ENCODE measurements at places on chromosomes 5 and 9. TPM values are rescaled to one million over a fixed set of nuclear protein-coding genes. Genes with fewer than 3 reads are reported as not detected.

DNA sequence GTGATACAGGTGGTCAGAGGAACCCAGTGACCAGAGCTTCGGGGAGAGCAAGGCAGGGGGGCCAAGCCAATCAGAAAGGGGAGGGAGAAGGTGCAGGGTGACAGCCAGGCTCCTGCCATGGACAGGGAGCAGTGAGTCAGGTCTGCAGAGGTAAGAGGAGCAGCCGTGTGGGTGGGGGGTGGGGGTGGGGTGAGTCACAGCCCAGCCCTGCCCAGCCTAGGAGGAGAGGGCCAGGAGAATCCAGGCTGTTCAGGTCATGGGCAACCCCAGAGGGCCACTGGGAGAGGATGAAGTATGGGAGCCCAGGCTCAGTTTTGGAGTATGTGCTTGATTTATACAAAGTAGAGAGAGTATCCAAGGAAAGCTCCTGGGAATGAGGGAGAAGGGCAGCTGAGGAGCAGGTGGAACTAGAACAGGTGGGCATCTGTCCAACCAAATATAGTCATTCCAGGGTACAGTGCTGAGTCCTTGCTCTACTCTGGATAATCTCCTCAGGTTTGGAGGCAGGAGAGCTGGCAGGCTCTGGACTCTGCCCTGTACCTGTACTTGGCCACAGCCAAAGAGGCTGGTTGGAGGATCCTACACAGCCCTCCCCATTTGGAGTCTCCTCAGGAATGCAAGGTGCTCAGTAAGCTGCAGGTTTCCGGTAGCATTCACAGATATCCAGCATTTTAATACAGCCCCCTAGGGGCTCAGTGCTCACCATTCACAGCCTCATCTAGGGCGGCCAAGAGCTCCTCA, 1.6 kb downstream of the HBEGF start:
- no peak for DNase-seq

GRCh38 chr5:38906503-38906902, 60.7 kb downstream of the OSMR start:
- no peak for DNase-seq

AGPAT2 gene
- 48.4 TPM for total RNA-seq

GRCh38 chr9:87896891-87897290, 14.2 kb downstream of the SPATA31E1 start:
- no peak for DNase-seq

DNA sequence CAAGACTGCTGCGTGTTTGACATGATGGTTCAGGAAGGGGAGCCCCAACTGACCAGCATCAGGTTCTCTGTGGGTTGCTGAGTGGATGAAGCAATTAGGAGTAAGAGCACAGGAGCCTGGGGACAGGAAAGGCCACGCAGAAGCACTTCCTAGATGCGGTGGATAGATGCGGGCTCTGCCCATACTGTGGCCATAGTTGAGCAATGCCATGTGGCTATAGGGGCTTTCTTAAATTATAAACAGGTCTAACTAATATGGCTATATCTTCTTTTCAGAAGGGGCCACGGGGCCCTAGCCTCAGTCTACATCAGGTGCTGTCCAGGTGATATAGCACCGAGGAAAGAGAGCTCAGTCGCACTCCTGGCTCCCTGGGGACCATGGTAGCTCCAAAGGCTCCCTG, 198.6 kb downstream of the GADD45G start:
- no peak for DNase-seq

GRCh38 chr9:101467690-101468089, 32.1 kb upstream of the ALDOB start:
- DNase-seq: no peak

CARTPT gene
- not detected for total RNA-seq

NXNL2 gene
- total RNA-seq: not detected

DNA sequence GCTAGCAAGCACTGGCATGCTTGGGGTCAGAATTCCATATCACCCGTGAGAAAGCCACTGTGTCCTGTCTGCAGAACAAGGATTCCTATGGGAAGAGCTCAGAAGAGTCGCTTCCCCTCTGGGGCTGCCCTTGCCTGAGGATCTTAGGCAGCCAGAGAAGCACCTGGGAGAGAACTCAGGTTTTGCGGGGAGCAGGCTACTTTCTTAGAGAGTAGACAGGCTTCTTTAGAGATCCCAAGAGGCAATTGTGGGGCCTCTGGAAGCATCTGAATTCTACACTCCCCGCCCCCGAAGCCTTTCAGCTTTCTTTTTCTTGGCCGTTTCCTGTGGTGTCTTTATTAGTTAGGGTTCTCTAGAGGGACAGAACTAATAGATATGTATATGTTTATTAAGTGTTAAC, 40.9 kb downstream of the PHF2 start:
- no peak for DNase-seq

GRCh38 chr5:31322946-31323345, 129.5 kb downstream of the CDH6 start:
- DNase-seq: no peak

- no peak for DNase-seq
Measured at GRCh38 chr5:120507800-120508463, 43.8 kb downstream of the PRR16 start.

DNA sequence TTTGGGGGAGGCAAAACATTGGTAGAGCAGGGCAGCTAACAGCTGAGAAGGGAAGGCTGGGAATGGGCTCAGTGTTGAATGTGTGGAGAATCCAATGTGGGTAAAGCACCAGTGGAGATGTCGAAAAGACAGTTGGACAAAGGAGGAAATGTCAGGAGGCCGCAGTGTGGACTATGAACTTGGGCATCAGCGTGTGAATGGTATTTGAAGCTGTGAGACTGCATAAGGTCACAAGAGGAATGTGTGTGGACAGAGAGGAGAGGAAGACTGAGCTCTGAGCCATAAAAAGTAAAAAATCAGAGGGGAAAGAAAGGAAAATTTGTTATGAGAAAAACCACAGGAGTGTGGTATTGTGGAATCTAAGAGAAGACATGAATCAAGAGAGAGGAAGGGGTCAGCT, 99.4 kb upstream of the ADAMTS16 start:
- no peak for DNase-seq

OGN gene
- 15.2 TPM for total RNA-seq

DNA sequence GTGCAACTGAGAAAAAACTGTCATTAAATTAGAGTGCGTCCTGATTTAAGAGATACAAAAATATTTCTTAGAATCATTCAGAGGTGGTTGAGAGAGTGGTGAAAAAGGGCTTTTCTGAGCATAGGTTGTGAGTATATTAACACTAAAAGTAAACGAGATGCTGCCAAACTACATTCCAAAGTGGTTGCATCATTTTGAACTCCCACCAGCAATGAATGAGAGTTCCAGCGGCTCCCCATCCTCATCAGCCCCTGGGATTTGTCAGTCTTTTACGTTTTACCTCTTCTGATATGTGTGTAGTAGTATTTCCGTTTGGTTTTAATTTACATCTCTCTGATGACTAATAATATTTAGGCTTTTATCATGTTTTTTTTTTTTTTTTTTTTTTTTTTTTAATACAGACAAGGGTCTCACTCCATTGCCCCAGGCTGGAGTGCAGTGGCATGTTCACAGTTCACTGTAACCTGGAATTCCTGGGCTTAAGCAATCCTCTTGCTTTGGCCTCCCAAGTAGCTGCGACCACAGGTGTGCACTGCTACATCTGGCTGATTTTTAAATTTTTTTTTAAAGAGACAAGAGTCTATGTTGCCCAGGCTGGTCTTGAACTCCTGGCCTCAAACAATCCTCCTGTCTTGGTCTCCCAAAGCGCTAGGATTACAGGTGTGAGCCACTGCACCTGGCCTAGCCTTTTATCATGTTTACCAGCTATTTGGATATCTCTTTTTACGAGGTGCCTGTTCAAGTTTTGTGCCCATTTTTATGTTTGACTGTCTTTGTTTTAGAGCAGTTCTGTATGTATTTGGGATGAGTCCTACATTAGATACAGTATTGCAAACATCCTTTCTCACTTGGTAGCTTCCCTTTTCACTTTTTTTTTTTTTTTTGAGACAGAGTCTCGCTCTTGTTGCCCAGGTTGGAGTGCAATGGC, 17.0 kb downstream of the PRRT1B start:
- no peak for DNase-seq

- no peak for DNase-seq
Measured at GRCh38 chr9:30796764-30797163, 1587.7 kb upstream of the ACO1 start.

GRCh38 chr5:111931655-111932054, 174.7 kb upstream of the NREP start:
- no peak for DNase-seq

GRCh38 chr5:41747301-41747700, 122.9 kb downstream of the OXCT1 start:
- DNase-seq: no peak

- no peak for DNase-seq
Measured at GRCh38 chr9:135787776-135788575, 86.0 kb downstream of the KCNT1 start.

HRCT1 gene
- total RNA-seq: 1.5 TPM

GPR150 gene
- not detected for total RNA-seq

- no peak for DNase-seq
Measured at GRCh38 chr5:127486471-127486870, 31.0 kb upstream of the PRRC1 start.

- DNase-seq: no peak
Measured at GRCh38 chr5:1437876-1438559, 7.2 kb downstream of the SLC6A3 start.

ANKRD18A gene
- total RNA-seq: 3.0 TPM

- peak; percentile 19 for DNase-seq
Measured at GRCh38 chr9:134559013-134559412, 82.6 kb upstream of the COL5A1 start.

OXCT1 gene
- total RNA-seq: 269 TPM

GRCh38 chr5:67543720-67544270, 347.2 kb upstream of the CD180 start:
- DNase-seq: no peak

GRCh38 chr5:178449163-178450070, 140.8 kb downstream of the COL23A1 start:
- no peak for DNase-seq

PDCD1LG2 gene
- total RNA-seq: 0.48 TPM

DNA sequence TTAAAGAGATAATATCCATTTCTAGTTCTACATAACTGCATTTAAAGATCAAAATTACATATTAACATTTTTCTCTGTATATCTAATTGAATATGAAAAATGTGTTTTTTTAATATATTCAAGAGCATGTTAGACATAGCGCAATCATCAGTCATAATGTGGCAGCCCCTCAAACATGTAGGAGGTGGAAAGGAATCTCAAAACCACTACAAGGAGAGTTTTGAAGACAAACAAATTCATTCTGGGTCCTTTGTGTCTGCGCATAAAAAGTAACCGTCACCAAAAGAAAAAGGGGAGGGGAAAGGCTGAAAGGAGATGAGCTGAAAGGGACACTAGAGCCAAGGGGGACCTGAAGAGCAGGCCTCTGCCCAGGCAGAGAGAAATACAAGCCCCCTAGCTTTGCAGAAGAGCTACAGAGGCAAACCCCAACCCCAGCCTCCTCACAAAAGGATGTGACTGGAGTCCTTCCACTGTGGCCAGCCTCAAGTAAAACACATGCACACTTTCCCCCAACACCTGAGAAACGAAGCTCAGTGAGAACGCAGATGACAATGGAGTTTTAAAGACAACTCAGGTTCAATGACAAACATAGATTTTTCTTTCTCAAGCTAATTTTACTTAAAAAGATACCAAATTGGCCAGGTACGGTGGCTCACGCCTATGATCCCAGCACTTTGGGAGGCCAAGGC, 62.0 kb downstream of the MAPKAP1 start:
- DNase-seq: no peak

DNA sequence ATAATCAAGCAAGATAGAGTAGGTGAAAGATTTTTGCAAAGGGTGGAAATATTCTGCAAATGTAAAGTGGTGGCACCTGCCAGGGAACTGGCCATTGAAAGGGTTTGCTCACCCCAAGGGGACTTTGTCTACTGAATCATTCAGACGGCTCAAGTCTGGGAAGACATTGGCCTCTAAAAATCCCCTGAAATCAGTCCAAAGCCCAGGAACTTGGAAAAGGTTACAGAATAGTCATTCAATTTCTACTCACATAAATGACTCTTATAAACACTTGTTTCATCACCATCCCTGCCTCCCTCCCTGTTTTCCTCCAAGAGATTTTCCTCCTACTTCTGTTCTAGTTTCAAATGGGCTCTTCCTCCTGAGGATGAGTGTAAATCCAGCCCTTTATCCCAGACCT, 28.5 kb downstream of the ZNF366 start:
- no peak for DNase-seq

ORM1 gene
- not detected for total RNA-seq

LMX1B gene
- 0.62 TPM for total RNA-seq

All from cardiac septum (tissue), 1 donor.